AG04450 (cell line): ENCODE measurements at places on chromosomes 16 and 17.

GRCh38 chr17:69030169-69030568 lies 30.6 kb downstream of the ABCA9 start:
- no peak for DNase-seq

DNA sequence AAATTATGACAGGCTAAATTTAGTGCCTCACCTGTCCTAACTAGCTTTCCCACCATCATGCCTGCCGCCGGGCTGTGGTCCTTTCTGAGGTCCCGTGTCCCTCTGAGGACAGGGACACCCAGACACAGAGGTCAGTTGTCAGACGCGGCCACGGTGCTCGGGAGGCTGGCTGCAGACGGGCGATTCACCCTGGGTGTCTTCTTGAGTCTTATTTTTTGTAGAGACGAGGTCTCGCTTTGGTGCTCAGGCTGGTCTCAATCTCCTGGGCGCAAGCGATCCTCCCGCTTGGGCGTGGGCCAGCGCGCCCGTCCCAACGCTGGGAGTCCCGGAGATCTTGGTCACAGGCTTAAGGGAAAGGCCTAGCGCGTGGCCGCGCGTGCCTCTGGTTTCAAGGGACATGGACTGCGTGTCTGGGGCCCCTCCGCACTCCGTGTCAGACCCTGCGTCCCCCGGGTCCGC lies 797 bp upstream of the RAB11FIP3 start:
- DNase-seq, result no peak

DNA sequence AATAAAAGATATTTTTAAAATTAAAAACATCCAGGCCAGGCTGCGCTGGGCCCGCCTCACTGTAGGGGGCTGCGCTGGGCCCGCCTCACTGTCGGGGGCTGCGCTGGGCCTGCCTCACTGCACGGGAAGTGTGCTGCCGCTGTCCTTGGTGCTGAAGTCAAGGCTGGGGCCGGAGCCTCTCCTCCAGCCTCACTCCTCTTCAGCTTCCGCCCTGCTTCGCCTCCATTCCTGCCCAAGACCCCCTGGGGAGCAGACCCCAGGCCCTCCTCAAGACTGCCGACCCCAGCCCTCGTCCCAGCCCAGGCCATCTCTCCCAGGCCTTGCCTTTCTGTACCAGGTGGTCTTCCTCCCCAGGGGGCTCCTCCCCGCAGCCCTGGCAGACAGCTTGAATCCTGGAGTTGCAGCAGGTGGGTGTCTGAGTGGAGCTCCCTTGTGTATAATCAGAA lies 26.2 kb downstream of the ENDOV start:
- no peak for DNase-seq

DNA sequence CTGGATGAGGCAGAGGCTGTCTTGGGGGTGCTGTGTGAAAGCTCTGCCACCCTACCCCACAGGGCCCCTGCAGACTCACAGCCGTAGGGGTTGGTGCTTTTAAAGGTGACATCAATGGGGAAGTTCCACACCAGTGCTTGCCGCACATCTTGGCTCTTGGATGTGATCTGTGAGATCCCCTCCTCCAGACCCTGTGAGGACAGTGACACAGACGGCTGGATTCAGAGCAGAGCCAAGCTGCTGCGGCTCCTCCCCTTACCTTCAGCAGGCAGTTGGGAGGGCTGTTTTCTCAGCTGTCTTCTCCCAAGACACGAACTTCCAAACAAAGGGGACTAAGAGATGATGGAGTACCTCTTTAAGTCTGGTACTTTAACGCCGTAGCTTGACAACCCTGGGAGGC lies 4.8 kb downstream of the B9D1 start:
- no peak for DNase-seq

GRCh38 chr17:7548585-7549400 lies at the start of gene TNFSF12:
TNFSF12 (plus strand) TSS chr17:7549058; CDS start chr17:7549154, 96 bp downstream.
- DNase-seq, result no peak

- no peak for DNase-seq
Observed at GRCh38 chr16:4428500-4428899, 2.8 kb downstream of the DNAJA3 start.

- no peak for DNase-seq
Observed at GRCh38 chr17:72258711-72259110, 137.9 kb downstream of the SOX9 start.

DNA sequence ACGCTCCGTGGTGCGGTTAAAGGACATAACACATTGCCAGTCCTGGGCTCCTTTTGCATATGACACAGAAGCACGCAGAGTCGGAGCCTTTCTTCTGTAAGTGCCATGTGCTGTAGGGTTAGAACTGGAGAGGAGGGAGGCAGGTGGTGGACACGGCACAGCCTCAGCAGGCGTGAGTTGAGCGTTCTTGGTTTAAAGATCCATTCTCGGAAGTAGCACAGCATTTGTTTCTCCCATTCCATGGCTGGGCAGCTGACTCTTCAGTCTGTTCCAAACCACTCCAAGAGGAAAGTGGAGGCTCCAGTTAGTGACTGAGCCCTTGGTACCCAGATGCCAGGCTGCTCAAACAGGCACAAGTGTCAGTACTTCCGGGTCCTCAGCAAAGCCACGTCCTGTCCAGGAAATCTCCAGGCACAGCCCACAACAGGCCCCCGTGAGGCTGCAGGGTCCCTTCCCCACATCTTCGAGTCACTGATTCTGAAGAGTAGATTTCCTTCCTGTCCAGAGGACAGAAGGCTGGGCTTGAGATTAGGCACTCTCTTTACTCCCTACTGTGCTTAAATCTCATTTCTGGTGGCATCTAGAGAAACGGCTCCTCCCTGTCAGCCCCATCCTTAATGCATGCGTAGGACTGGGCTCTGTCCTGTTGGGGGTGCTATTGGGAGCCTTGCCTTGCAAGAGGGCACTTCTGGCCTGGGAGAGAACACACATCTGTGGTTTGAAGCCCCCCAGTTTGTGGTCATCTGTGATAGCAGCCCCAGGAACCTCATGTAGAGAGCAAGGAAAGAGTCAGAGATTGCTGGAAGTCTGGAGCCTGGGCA lies 39.6 kb upstream of the NAT9 start:
- no peak for DNase-seq

- DNase-seq, result no peak
Observed at GRCh38 chr17:29838961-29839360, 91.1 kb downstream of the SSH2 start.

GRCh38 chr16:64061621-64062020 lies 1060.2 kb downstream of the CDH11 start:
- no peak for DNase-seq
